CD4-positive, alpha-beta T cell treated with Interleukin-4 for 1 hour (primary cell): ENCODE measurements at places on chromosomes 11 and 22.

GRCh38 chr11:122261546-122261945 lies 145.5 kb upstream of the BLID start:
- no peak for DNase-seq

GRCh38 chr11:122037911-122038310 lies 78.1 kb downstream of the BLID start:
- DNase-seq = no peak

- no peak for DNase-seq
These were observed 15.8 kb downstream of the PHLDB1 start for GRCh38 chr11:118623269-118623655.

- DNase-seq = no peak
These were observed 6.8 kb upstream of the GGA1 start for GRCh38 chr22:37601540-37602442.

DNA sequence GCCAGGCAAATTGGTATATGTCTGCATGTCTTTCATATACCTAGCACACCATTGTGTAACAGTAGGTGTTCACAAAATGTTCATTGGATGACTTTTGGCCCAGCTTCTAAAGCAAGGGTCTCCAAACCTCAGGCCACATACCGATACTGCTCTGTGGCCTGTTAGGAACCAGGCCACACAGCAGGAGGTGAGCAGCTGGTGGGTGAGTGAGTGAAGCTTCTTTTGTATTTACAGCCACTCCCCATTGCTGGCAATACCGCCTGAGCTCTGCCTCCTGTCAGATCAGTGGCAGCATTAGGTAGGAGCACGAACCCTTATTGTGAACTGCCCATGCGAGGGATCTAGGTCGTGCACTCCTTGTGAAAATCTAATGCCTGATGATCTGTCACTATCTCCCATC lies 836.6 kb downstream of the NTM start:
- no peak for DNase-seq

GRCh38 chr11:106011481-106011880 lies 10.6 kb downstream of the MSANTD4 start:
- no peak for DNase-seq

GRCh38 chr11:117945047-117945810 lies 16.0 kb upstream of the TMPRSS13 start:
- no peak for DNase-seq
